ENCODE measurements at places on chromosomes 2 and 18.

GRCh38 chr2:107806901-107807300 lies 19.8 kb upstream of the RGPD4 start:
- no peak for DNase-seq

DNA sequence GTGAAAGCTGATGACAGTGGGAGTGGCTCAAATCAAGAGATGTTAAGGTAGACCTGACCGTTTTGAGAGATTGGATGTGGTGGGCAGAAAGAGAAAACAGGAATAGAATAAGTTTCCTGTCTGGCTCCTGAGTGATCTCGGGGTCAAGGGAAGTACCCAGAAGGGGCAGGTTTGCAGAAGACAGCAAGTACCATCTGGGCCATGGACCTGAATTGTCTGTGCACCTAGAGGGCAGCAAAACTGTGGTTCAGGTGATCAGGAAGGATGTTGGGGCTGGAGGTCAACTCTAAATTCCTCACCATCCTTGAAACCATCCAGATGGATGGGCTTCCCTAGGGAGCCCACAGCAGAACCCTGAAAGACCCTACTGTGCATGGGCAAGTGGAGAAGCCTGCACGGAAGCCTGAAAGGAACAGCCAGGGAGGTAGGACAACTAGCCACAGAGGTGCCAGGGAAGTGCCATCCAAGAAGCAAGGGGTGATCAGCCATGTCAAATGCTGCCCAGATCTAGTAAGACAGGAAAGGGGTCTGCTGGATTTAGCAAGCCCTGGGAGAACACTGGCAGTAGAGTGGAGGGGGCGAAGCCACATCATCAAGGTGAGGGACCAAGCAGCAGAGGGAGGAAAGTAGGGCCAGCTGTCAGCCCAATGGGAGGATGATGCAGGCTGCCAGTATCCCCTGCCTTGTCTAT lies 8.0 kb downstream of the TEX261 start:
- no peak for DNase-seq

- DNase-seq, result no peak
These were observed 34.4 kb downstream of the VPS54 start for GRCh38 chr2:63984606-63985359.

DNA sequence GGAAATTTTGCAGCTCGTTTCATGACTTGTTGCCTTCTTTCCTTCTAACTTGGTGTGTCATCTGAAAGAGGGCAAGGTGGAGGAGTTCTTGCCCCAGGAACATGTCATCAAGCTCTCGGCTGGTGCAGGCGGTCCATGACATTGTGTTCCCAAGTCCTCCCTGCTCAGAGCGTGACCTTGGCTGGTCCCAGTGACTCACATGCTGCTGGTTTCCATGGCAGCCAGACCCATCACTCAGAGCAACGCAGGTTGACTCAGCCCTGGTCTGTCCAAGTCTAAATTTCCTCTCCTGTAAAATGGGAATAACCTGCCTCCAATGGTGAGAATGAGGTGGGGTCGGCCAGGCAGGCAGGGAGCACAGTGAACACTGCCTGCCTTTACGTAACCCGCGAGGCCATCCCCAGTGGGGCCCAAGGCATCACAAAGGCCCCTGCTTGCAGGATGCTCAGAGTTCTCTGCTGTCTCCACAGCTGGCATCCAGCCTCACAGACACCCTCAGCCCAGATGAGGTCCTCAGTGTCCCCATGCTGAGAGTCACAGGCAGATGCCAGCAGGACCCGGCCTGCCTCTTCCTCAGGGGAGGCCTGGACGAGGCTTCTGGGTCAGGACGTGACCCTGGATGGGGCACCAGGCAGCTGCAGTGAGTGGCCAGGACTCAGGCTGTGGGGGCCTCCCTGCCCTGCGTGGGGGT lies 143.7 kb downstream of the TPO start:
- DNase-seq, result no peak

DNA sequence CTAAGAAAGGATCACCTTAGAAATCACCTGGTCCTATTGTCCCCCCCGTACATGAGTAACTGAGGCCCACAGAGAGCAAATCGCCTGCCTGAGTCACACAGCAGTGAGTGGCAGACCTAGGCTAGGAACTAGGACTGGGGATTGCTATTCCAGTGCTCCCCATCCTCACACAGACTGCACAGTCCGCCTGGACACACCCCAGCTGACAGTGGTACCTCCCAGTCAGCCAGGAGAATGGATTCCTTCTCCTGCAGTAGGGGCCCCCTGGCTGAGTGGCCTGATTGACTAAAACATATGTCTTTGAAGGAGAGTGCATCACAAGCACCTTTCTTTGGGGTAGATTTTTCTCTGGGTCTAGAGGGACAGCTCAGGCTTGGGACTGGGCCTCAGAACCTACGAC lies 32.4 kb upstream of the SLC35F6 start:
- DNase-seq, result no peak

Measured in suppressor macrophage (primary cell).